Fibroblast of skin of left biceps (primary cell): ENCODE measurements at places on chromosomes 13 and 19.

DNA sequence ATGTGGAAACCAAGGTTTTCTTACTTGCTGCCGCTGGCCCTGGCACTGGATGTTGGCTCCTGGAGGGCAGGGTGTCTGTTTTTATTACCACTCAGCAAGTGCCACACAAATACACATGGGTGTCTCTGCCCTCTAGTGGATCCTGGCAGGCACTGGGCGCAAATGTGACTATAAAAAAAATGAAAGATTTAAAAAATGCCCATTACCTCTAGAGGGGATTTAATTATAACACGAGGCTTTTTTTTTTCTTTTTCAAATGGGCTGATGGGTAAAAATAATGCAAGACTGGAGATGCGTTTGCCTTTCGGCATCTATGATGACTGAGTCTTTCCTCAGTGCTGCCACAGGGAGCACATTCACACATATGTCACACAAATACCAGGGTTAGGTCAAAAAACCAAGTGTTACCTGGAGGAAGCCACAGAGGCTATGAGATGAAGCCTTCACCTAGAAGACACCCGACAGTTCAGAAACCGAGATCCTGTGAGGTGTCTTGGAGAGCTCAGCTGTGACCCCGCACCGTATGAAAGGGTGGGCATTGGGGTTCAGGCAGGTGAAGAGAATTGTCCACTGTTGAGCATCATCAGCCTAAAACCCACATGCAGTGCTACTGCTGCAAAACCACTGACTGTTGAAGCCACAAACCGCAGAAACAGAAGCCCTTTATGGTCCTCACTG lies 25.7 kb downstream of the CHAMP1 start:
- no peak for DNase-seq

DNA sequence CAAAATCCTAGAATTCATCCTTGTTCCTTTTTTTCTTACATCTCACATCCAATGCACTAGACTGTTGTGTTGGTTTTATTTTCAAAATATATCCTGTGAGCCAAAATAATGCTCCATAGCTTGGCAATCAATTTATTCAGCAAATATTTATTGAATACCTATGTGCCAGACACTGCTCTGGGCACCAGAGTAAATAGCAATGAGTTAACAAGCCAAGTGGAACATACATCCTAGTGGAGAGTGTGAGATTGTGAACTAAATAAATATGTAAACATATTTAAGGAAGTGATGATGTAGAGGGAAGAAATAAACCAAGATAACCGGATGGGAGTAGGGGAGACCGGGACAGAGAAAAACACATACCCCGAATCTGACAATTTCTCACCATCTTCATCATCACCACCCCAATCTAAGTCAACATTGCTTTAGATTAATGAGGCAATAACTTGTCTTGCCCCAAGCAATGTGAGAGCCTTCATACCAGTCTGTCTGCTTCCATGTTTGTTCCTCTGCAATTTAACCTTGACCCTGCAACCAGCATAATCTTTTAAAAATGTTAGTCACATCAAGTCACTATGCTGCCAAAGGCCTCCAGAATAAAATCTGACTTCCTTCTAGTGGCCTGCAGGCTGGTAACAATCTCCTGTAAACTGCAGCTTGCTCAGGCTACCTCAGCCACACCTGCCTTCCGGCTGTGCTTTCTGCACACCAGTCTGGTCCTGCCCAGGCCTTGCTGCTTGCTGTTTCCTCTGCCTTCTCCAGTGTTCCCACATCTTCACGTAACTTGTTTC lies 199.2 kb downstream of the DLEU7 start:
- DNase-seq: no peak

DNA sequence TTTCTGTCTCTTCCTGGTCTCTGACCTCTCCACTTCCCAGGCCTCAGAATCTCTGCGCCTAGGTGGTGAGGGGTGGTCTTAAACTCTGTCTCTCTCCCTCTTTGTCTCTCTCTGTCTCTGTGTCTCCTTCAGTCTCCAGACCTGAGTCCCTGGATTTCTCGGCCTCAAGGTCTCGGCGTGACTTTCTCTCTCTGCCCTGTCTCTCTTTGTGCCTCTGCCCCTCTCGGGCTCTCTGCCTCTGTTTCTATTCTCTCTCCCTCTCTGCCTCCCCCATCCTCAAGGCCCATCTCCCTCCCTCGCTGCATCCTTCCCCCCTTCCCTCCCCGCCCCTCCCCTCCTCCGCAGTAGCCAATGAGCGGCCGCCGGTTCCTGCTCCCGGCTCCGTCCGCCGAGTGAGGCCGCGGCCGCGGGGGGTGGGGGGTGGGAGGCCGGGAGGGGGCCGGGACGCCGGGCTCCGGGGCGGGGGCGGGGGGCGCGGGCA lies at the start of gene CACNG7:
CACNG7 (plus strand) TSS at position 344 of the 481 bp plus-strand sequence. CDS start 3,554 bp downstream, outside the sequence.
- no peak for DNase-seq

DNA sequence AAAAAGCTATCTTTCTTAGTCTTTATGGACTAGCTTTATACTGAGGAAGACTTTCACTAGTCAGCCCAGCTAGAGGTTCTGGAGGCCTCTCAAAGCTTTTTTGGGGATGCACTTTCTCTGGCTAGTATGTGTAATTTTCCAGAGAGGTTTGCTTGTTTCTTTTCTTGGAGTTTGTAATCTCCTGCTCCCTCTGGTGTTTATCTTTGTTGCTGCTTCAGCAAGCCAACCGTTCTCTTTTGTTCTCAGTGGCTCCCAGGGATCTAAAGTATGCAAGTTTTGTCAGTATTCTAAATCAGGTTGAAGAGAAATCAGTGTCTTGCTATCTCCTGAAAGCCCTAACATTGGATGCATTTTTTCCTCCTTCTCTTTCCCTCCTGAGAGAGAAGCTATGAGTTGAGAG lies 121.1 kb upstream of the MYO16 start:
- no peak for DNase-seq

- no peak for DNase-seq
These were observed 6.3 kb upstream of the RB1 start for GRCh38 chr13:48297131-48297786.

DNA sequence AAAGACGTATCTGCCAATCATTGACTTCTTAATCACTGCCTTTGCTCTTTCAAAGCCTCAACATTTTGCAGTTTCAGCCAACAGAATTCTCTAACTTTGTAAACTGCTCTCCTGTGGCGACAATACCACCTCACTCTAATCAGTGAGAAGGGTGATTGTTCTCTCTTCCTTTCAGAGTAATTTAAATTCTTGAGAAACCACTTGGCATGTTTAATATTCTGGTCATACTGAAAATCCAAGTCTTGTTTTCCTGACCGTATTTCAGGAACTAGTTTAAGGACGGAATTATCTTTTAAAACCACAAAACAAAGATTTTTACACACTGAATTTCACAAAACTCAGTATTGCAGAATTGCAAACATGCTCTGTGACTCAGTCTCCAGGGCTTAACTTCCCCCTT lies 5.2 kb upstream of the CDC16 start:
- no peak for DNase-seq

DNA sequence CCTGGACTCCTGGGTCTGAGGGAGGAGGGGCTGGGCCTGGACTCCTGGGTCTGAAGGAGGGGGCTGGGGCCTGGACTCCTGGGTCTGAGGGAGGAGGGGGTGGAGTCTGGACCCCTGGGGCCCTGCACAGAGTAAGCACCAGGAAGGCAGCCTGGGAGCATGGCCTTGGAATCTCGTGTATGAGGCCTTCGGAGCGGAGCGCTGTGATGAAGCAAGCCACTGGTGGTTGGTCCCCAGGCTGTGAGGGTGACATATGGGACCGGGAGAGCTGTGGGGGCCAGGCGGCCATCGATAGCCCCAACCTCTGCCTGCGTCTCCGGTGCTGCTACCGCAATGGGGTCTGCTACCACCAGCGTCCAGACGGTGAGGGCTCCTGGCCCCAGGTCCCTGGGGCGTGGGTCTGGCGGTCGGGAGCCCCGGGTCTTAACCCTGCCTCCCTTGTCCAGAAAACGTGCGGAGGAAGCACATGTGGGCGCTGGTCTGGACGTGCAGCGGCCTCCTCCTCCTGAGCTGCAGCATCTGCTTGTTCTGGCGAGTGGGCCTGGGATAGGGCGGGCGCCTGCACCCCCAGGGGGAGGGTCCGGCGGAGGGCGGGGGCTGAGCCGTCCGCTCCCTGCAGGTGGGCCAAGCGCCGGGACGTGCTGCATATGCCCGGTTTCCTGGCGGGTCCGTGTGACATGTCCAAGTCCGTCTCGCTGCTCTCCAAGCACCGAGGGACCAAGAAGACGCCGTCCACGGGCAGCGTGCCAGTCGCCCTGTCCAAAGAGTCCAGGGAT lies 918 bp downstream of the TMEM190 start:
- DNase-seq: no peak

DNA sequence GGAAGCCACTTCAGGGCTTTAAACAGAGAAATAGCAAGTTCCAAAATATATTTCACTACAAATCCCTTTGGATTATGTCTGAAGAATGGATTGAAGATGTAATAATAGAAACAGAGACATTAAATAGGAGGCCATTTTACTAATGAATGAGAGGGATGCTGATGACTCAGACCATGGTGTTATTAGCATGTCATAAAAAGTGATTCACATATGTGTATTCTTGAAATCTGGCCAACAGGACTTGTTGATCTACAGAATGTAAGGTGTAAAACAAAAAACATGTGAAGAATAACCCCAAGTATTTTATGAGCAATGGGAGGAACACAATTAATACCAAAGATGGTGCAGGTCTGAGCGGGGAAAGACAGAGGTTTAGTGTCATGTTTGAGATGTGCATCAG lies 873.7 kb downstream of the SLITRK5 start:
- DNase-seq: no peak
